ENCODE measurements at places on chromosomes 7 and 10.
A peak's percentile ranks its signal among the peaks of the same experiment; 100 is the strongest.

DNA sequence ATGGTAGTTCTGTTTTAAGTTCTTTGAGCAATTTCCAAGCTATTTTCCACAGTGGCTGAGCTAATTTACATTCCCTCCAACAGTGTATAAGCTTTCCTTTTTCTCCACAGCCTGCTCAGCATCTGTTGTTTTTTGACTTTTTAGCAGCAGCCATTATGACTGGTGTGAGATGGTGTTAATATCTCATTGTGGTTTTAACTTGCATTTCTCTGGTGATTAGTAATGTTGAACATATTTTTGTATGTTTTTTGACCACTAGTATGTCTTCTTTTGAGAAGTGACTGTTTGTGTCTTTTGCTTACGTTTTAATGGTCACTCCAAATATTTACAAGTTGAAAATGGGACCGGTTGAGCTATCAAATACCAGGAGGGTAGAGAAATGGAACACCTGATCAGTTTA lies 20.4 kb downstream of the GNG11 start:
- no peak overlapping the region for H3K27ac ChIP-seq
- no peaks in the 10 kb centered on the region for H3K4me1 ChIP-seq
- no peaks in the 10 kb centered on the region for H3K27me3 ChIP-seq
- H3K36me3 ChIP-seq = no peaks in the 10 kb centered on the region

DNA sequence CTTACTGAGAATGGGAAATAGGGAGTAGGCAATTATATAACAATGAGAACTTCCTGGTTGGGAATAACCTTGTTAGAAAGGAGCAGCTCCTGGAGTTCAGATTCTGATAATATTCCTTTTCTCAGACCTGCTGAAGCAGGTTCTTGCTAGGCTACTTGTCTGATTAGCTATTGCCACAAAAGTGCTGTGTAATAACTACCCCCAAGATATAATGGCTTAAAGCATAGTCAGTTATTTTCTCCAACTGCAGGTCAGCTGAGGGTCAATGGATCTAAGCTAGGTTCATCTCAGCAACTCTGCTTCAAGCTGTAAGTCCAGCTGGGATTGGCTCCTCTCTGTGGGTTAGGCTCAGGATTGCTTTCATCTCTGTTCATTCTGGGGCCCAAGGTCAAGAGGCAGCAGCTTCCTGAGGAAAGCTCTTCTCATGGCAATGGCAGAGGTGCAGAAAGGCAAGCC lies 9.4 kb upstream of the CNOT4 start:
- H3K36me3 ChIP-seq = no peaks in the 10 kb centered on the region
- no peak overlapping the region for H3K27ac ChIP-seq
- H3K4me3 ChIP-seq = no peak overlapping the region
- H3K27me3 ChIP-seq = no peaks in the 10 kb centered on the region
- no peaks in the 10 kb centered on the region for H3K4me1 ChIP-seq

DNA sequence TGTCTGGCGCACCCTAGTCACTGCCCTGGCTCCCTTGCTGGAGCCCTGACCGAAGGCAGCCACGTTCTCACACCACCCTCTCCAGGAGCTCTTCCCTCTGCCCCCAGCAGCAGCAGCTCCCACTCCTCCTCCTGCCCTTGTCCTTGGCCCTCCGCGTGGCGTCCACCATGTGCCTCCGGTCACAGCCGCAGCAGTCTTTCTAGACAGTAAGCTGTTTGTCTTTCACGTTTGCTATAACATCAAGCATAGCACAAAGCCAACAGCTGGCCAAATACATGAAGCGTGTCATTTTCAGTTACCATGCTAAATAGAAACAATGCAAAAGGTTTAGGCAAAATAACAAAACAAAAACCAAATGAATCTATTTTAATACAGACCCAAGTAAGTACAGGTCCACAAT lies 3.3 kb downstream of the PITRM1 start:
- no peak overlapping the region for H3K27ac ChIP-seq
- peaks cover 5% of the 10 kb centered on the region for H3K36me3 ChIP-seq
- H3K4me1 ChIP-seq = peaks cover 7% of the 10 kb centered on the region

DNA sequence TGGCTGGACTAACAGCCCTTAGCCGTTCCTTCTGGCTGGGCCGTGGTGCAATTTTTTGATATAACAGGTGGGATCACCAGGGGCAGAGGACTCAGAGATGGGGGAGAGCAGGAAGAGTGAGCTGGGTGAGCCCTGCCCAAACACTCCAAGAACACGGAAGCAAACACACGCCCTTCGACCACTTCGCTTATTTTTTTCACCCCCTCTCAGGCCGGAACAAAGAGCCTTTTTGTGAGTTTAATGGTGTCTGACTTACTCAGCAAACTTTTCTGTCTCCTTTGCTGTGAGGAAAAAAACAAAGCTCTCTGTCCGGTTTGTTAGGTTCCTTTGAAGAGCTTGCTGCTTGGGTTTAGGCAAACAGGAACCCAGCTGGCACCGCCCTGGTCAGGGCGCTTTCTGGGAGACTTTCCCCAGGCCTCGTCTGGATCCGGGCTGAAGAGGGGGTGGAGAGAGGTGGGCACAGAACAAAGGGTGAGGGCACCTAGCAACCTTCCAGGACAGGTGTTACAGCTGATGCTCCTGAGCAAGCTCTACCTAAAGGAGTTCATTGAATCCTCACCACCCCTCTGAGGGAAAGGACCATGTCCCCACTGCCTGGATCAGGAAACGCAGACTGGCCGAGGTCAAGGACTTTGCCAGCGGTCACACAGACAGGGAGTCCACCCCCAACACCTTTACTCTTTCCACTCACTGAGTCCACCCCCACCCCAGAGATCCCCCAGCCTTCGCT lies 23.3 kb downstream of the CALML3 start:
- peak overlapping the region; percentile 93 for H3K27ac ChIP-seq
- no peak overlapping the region for H3K4me3 ChIP-seq
- peaks cover 36% of the 10 kb centered on the region for H3K4me1 ChIP-seq
- H3K36me3 ChIP-seq = no peaks in the 10 kb centered on the region
- H3K27me3 ChIP-seq = no peaks in the 10 kb centered on the region

DNA sequence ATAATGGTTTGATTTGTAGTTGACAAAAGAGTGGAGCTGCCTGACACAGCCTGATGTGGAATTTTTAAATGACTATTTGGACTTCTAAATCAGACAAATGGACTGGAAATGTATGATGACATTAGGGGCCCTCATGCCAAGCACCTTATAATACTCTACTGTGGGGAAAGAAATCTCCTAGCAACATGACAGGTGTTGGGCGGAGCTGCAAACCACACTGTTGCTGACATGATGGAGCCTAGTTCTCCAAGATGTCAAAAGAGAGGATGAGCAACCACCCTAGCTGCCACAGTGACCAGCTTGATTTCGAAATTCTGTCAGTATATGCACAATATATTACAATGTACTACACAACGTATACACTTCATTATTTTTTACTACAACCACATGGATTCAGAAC lies 65.8 kb downstream of the RHOBTB1 start:
- no peaks in the 10 kb centered on the region for H3K27me3 ChIP-seq
- H3K27ac ChIP-seq = no peak overlapping the region
- no peak for DNase-seq
- no peaks in the 10 kb centered on the region for H3K4me1 ChIP-seq

- H3K36me3 ChIP-seq = no peaks in the 10 kb centered on the region
- no peak overlapping the region for H3K27ac ChIP-seq
- H3K4me1 ChIP-seq = no peaks in the 10 kb centered on the region
- peaks cover 28% of the 10 kb centered on the region for H3K27me3 ChIP-seq
- peak overlapping the region; percentile 39 for H3K4me3 ChIP-seq
- no peak for DNase-seq
Observed at GRCh38 chr7:128829391-128830166, 627 bp upstream of the FLNC start.

DNA sequence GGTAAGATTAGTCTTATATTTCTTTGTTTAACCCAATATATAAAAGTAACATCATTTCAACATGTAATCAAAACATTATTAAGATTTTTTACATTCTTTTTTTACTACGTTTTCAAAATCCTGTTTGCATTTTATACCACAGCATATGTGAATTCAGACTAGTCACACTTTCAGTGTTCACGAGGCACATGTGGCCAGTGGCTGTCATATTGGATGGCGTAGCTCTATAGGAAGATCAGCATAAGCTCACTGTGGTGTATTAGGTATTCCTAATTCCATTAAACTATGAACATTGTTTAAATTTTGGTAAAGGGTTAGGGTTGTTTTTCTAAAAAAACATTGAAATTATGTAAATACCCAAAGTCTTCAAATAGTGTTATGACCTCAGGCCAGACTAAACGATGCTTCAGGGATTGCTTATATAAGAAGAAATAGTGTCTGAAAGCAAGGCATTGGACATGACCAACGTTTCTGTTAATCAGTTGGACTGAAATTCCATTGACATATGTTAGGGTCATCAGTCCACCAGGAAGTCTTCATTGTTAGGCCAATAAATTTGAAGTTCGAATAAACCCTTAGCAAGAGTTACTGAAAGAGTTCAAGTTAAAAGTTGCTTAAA lies 97.0 kb downstream of the BICC1 start:
- no peaks in the 10 kb centered on the region for H3K36me3 ChIP-seq
- no peak overlapping the region for H3K27ac ChIP-seq
- H3K4me1 ChIP-seq = no peaks in the 10 kb centered on the region
- H3K27me3 ChIP-seq = no peaks in the 10 kb centered on the region
- no peak for DNase-seq

DNA sequence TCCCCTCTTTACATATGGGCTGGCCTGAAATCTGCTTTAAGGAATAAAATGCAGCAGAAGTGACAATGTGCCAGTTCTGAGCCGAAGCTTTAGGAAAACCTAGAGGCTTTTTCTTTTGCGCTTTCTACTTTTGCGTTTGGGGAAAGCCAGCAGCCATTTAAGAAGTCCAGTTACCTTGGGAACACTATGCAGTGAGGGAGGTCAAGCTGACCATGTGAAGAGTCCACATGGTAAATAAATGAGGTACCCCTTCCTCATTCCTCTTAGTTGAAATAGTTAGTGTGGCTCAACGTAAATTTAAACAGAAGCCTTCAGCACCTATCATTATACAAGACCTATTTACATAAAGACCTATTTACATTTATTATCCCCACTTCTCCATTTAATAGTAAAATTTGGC lies 78.5 kb downstream of the TFPI2 start:
- H3K4me1 ChIP-seq = no peaks in the 10 kb centered on the region
- H3K4me3 ChIP-seq = no peak overlapping the region
- H3K36me3 ChIP-seq = no peaks in the 10 kb centered on the region
- H3K27me3 ChIP-seq = no peaks in the 10 kb centered on the region

- H3K4me3 ChIP-seq = no peak overlapping the region
- H3K36me3 ChIP-seq = no peaks in the 10 kb centered on the region
- no peak overlapping the region for H3K27ac ChIP-seq
- no peaks in the 10 kb centered on the region for H3K27me3 ChIP-seq
- DNase-seq = no peak
- H3K4me1 ChIP-seq = no peaks in the 10 kb centered on the region
Observed at GRCh38 chr7:84110400-84110799, 84.2 kb downstream of the SEMA3A start.

- no peaks in the 10 kb centered on the region for H3K36me3 ChIP-seq
- no peak overlapping the region for H3K4me3 ChIP-seq
- peaks cover 4% of the 10 kb centered on the region for H3K4me1 ChIP-seq
- H3K27me3 ChIP-seq = no peaks in the 10 kb centered on the region
- DNase-seq = peak; percentile 69
- H3K27ac ChIP-seq = no peak overlapping the region
Observed at GRCh38 chr7:149821191-149822148, 16.7 kb upstream of the ZNF862 start.

- H3K27ac ChIP-seq = no peak overlapping the region
- no peaks in the 10 kb centered on the region for H3K27me3 ChIP-seq
- H3K36me3 ChIP-seq = no peaks in the 10 kb centered on the region
- peaks cover 23% of the 10 kb centered on the region for H3K4me1 ChIP-seq
- H3K4me3 ChIP-seq = no peak overlapping the region
Observed at GRCh38 chr7:47503281-47503680, 78.6 kb downstream of the TNS3 start.

- H3K4me1 ChIP-seq = no peaks in the 10 kb centered on the region
- H3K4me3 ChIP-seq = no peak overlapping the region
- no peaks in the 10 kb centered on the region for H3K27me3 ChIP-seq
Observed at GRCh38 chr7:150937848-150938561, 40.1 kb downstream of the KCNH2 start.

- H3K36me3 ChIP-seq = no peaks in the 10 kb centered on the region
- H3K27ac ChIP-seq = no peak overlapping the region
- H3K4me3 ChIP-seq = no peak overlapping the region
- H3K4me1 ChIP-seq = no peaks in the 10 kb centered on the region
- peak; percentile 18 for DNase-seq
- H3K27me3 ChIP-seq = no peaks in the 10 kb centered on the region
Observed at GRCh38 chr7:108629651-108630400, 60.2 kb downstream of the DNAJB9 start.

GRCh38 chr10:24096281-24096680 lies 112.7 kb upstream of the KIAA1217 start:
- no peak overlapping the region for H3K27ac ChIP-seq
- H3K4me3 ChIP-seq = no peak overlapping the region
- no peaks in the 10 kb centered on the region for H3K27me3 ChIP-seq

- peak overlapping the region; percentile 94 for H3K4me3 ChIP-seq
- no peaks in the 10 kb centered on the region for H3K27me3 ChIP-seq
- no peaks in the 10 kb centered on the region for H3K36me3 ChIP-seq
- peak overlapping the region; percentile 98 for H3K27ac ChIP-seq
- no peaks in the 10 kb centered on the region for H3K4me1 ChIP-seq
Observed at GRCh38 chr7:116952635-116953371, 498 bp upstream of the ST7 start.

DNA sequence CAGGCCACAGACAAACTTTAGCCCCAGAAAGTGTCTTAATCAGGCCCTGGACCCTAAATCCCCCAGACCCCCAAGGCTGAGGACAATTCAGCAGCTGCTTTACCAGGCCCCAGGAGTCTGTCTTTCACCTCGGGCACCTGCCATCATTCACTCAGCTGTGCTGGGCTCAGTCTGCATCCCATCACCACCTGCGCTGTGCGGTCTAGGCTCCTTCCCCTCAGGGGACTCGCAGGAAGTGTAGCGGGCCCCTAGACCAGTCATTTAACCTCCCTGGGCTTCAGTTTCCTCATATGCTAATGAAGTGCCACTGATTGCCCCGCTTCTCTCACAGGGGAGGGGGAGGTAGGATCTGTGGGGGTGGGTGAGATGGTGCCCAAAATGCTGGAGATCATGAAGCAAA lies 76.4 kb upstream of the ZMIZ1 start:
- H3K4me3 ChIP-seq = no peak overlapping the region
- no peak for DNase-seq
- H3K27me3 ChIP-seq = no peaks in the 10 kb centered on the region
- H3K36me3 ChIP-seq = no peaks in the 10 kb centered on the region

DNA sequence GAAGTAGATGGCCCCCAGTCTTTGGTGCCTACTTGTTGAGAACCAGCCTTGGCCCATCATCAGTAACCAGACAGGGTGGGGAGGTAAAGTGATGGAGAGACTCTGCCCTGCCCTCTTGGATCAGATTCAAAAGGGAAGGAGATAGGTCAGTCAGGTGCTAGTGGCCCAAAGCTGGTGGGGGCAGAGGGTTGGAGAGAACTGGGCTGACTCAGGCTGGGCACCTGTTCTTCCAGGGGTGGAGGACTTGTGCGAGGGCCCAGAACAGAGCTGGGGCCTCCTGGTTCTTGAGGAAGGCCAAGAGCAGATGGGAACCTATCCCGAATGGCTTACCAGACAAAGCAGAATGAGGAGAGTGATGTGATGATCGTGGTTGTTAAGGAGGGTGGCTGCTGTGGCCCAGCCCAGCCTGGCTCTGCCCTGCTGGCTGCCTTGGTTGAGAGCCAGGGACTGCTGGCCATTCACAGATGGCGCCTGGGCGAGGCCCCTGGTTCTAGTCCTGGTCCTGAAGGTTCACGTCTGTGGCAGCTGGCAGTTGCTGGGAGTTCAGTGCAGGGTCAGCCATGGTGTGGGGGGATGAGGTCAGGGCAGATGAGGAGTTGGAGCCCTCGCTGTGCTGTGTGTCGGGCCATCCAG lies 36.6 kb downstream of the PALD1 start:
- no peak overlapping the region for H3K27ac ChIP-seq
- H3K27me3 ChIP-seq = no peaks in the 10 kb centered on the region
- H3K36me3 ChIP-seq = no peaks in the 10 kb centered on the region
- H3K4me1 ChIP-seq = no peaks in the 10 kb centered on the region
